ENCODE measurements at places on chromosomes 1 and 21.

- DNase-seq = no peak
Observed at GRCh38 chr1:67644566-67644965, 40.4 kb upstream of the GADD45A start.

- DNase-seq = no peak
Observed at GRCh38 chr1:58765006-58765405, 18.8 kb downstream of the JUN start.

GRCh38 chr1:176949033-176949662 is 215.4 kb downstream of the ASTN1 start:
- DNase-seq = no peak

GRCh38 chr1:100445565-100445964 is 92.4 kb upstream of the GPR88 start:
- DNase-seq = no peak

DNA sequence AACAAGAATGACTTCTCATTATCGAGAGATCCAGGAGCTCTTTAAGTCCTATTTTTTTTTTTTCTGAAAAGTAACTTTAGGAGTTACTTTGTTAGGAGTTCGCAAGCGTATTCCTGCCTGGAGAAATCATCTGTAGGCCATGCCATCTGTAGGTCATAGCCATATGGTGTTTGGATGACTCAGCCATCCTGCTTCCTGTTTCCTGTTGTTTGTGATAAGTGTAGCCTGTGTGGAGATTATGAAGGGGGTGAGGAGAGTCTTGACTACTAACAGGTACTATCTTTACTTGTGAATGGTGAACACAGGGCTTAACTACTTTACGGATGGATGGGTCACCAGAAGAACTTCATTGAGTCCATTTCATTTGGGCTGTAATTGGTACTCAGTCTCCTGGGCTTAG is 327.2 kb downstream of the PTPRU start:
- no peak for DNase-seq

DNA sequence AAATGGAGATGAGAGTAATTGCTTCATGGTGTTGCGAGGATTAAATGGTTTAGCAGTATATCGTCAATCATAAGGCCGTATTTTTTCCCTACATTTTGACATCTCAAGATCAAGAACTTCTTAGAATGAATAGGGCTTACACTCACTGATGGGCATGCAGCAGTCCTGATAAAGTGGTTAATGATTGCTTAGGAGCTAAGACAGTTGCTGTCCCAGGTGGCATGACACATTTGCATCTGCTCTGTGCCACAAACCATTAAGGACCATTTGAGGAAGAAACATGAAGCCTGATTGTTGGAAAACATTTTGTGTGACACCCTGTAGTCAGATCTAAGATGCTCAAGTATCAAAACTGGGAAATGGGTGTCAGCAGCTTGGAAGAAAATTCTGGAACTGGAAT is 81.0 kb upstream of the SGIP1 start:
- no peak for DNase-seq

Measured in retinal pigment epithelial cell (primary cell).